Head of caudate nucleus (tissue), 42 donors: ENCODE measurements at places on chromosomes 1 and 21.

DNA sequence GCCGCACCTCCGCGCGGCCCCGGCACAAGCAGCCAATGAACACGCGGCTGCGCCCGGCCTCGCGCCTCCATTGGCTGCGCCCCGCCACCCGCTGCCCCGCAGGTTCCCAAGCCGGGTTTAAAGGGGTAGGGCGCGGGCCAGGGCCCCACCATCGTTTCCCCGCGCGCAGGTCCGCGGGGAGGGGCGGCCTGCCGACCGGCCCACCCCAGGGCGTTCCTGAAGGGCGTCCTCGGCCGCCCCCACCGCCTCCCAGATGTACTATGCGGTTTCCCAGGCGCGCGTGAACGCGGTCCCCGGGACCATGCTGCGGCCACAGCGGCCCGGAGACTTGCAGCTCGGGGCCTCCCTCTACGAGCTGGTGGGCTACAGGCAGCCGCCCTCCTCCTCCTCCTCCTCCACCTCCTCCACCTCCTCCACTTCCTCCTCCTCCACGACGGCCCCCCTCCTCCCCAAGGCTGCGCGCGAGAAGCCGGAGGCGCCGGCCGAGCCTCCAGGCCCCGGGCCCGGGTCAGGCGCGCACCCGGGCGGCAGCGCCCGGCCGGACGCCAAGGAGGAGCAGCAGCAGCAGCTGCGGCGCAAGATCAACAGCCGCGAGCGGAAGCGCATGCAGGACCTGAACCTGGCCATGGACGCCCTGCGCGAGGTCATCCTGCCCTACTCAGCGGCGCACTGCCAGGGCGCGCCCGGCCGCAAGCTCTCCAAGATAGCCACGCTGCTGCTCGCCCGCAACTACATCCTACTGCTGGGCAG lies at the start of gene OLIG1:
TSS of gene OLIG1 (plus strand) at position 148 of the 750 bp plus-strand sequence. CDS start at position 254, 106 bp downstream.
- DNase-seq: peak; percentile 84

- DNase-seq: no peak
Observed at GRCh38 chr1:203238535-203238934, 9.1 kb upstream of the CHIT1 start.

DNA sequence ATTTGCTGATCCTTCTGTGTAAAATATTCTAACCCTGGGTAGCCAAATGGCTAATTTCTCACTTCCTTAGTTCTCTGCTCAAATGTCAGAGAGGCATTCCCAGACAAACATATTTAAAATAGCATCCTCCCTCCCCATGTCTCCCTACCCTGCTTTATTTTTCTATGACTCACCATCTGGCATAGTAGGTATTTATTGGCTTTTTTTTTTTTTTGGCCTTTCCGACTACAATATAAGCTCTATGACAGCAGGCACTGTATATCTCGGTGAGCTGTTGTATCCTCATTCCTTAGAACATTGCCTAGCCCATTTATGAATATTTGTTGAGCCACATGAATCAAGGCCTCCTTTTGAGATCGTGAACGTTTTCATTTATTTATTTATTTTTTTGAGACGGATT lies 1.5 kb upstream of the NEK7 start:
- DNase-seq: no peak

GRCh38 chr1:59142311-59143132 lies 154.4 kb upstream of the FGGY start:
- no peak for DNase-seq

- DNase-seq: no peak
Observed at GRCh38 chr1:233368106-233368788, 40.7 kb downstream of the MAP3K21 start.

DNA sequence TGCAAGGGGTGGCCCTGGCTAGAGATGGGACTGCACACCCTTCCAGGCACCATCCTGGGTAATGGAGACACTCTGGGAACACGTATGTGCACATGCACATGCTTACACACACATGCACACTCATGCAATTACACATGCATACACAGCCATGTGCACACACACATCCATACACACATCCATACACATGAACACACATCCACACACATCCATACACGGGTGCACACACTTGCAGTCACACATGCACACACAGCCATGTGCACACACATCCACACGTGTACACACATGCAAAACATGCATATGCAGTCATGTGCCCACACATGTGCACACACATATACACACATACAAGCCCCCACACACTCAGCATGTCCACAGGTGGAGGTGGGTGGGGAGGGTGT lies 22.3 kb upstream of the POFUT2 start:
- DNase-seq: no peak

GRCh38 chr21:20971296-20971921 lies 26.8 kb upstream of the NCAM2 start:
- DNase-seq: peak; percentile 86

GRCh38 chr1:10160907-10161490 lies 49.4 kb upstream of the KIF1B start:
- peak; percentile 64 for DNase-seq

GRCh38 chr1:33660244-33660643 lies 187.8 kb downstream of the ZSCAN20 start:
- DNase-seq: no peak

DNA sequence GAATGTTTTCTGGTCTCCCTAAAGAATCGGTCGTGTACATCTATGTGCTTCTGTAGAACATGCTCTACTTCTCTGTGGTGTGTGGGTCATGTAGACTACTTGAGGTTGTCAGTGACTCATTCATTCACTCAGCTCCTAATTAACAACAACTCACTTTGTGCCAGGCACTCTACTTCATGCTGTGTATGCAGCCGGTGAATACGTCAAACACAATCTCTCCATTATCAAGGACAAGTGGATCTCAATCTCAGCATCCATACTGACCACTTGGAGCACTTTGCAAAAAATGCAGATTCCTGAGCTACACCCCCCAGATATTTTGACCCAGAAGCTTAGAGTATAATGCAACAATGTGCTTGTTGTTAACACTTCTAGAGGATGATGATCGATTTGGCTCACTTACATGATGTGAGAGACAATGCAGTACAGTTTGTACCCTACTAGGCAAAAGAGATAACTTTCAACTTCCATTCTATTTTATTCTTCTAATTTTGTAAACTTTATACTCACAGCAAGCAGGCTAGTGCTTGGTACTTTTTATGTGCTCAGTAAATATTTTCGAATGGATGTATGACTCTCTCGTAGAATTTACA lies 508.6 kb upstream of the ADAMTS5 start:
- no peak for DNase-seq

DNA sequence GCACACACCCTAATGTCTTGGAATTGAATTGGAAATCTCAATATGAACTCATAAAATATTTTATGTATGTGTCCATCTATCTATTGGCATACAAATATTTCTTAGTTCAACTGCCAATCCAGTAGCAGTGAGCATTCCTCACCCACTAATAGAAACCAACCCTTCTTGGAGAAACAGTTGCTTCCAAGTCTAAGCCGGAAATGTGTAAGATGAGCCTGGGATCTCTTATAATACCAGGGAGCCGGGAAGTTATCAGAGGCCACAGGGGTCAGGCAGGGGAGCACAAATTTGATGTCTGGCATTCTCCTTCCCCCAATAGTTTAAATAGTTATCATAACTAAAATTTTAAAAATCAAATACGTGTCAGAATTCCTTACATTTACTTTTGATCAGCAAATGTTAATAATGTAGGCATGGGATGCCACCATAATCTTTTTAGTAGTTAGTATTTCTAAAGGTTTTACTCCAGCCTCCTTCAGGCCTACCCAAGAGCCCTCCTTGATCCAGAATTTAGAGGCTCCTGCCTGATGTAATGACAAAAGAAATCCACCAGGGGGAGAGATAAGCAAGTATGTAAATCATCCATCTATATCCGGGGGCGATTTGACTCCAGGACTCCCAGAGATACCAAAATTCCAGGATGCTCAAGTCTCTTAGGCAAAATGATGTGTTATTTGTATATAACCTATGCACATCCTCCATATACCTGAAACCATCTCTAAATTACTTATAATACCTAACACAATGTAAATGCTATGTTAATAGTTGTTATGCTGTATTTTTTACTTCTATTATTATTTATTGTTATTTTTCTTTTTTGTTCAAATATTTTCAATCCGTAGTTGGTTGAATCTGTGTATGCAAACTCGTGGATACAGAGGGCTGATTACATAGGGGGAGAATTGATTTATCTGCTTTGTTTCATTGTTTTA lies 218.7 kb upstream of the COA6 start:
- no peak for DNase-seq

DNA sequence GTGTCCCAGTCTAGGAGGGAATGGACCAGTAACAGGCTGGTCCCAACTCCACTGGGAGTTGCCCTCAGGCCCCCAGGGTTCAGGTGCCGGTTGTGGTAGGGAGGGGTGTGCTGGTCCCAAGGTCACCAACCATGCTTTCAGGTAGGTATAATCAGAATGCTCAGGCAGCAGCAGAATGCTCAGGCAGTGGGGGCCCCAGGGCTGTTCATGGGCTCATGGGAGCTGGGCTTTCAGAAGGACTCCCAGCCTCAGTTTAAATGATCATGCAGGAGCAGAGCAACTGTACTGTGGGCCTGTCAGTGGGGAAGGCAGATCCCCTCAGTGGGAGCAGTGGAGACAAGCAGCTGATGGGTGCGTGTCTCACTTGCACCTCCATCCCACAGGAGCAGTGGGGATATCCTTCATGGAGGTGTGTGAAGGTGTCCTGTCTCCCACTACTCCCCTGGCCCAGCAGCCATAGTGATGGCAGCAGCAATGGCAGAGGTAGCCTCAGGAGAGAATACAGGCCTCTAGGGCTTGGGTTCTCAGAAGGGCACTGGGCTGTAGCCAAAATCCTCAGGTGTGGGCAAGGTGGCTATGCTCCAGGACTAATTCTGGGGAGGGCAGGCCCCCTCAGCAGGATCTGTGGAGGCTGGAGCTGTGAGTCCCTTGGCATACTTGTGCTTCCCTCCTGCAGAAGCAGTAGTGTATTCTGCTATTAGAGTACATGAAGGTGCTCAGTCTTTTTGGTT lies 917.3 kb upstream of the B3GALT2 start:
- no peak for DNase-seq

DNA sequence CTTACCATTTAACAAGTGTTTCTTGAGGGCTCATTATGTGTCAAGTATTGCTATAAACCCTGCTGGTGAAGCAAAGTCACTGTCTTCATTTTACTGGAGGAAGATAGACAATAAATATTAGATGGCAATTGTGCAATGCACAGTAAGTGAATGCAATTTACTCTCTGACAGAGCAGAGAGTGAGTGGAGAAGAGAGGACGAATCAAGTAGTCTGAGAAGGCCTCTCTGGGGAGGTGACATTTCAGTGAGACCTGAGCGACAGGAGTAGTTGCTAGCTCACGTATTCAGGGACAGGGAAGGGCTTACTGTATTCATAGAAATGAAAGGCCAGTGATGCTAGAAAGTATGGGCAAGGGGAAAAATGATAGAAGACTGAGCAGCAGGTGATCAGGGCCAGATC lies 1.2 kb upstream of the NMNAT2 start:
- no peak for DNase-seq

DNA sequence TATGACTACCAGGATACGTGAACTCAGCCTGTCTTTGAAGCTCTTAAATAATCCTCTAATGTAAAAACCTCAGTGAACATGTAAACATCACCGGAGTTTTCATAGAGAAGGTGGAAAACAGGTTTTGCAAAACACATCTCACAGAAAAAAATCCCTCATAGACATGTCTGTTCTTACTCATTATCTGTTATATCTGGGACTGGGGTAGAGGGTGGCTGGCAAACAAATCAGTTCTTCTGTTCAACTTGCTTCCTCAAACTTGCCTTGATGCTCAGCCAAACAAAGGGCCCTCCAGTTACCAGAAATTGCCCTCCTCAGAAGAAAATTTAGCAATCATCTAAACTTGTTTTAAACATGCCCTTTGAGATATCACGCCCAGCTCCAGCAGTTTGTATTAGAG lies 66.1 kb upstream of the CXADR start:
- no peak for DNase-seq
